Activated naive CD8-positive, alpha-beta T cell treated with anti-CD3 and anti-CD28 coated beads for 36 hours (primary cell): ENCODE measurements at places on chromosomes 7 and 10. TPM values are rescaled to one million over a fixed set of nuclear protein-coding genes. Genes with fewer than 3 reads are reported as not detected.

- no peaks in the 10 kb centered on the region for H3K27me3 ChIP-seq
- peaks cover 37% of the 10 kb centered on the region for H3K4me1 ChIP-seq
- H3K27ac ChIP-seq = peak overlapping the region; percentile 44
- DNase-seq = no peak
- peaks cover 9% of the 10 kb centered on the region for H3K36me3 ChIP-seq
- H3K4me3 ChIP-seq = peak overlapping the region; percentile 63
Measured at GRCh38 chr7:2518737-2519118, 846 bp upstream of the LFNG start.

CRTAC1 gene
- not detected for total RNA-seq

HOXA5 gene
- not detected for total RNA-seq

TMEM225B gene
- 0.42 TPM for total RNA-seq

DNA sequence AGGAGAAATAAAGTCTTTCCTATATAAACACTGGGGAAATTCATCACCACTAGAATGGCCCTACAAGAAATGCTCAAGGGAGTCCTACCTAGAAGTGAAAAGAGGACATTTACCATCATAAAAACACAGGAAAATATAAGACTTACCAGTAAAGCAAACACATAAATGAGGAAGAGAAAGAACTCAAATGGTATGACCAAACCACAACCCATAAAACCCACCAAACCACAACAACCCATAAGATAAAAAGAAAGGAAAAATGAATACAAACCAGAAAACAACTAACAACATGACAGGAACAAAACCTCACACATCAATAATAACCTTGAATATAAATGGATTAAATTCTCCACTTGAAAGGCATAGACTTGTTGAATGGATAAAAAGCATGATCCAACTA, 71.9 kb upstream of the DIP2C start:
- H3K4me3 ChIP-seq = no peak overlapping the region
- no peaks in the 10 kb centered on the region for H3K4me1 ChIP-seq
- no peak overlapping the region for H3K27ac ChIP-seq
- H3K36me3 ChIP-seq = no peaks in the 10 kb centered on the region
- peaks cover 23% of the 10 kb centered on the region for H3K27me3 ChIP-seq
- DNase-seq = no peak
